ENCODE measurements at places on chromosomes 6 and 20.

- DNase-seq, result no peak
Observed at GRCh38 chr20:24965065-24965919, 16.2 kb downstream of the CST7 start.

- no peak for DNase-seq
Observed at GRCh38 chr6:44269921-44270525, at the start of gene TMEM151B. Gene TMEM151B, plus strand, starts transcription at chr6:44270450. Its CDS starts 293 bp downstream, at chr6:44270743.

DNA sequence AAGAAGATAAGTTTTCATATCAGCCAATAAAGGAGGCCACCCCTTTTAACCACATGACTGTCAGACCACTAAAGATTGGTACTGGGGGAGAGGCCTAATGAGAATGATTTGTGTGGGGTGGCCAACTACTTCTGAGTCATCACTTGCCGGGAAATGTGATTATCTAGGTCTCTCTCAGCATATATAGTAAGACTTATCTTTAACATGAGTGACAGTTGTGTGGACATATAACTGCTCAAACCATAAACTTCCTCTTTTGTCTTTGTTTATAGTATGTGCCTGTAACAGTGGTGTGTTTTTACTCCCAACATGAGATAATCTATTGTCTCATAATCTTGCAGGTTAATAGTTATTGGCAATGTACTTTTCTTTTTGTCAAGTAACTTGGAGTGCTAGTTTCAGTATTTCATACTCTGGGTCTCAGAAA, 312.4 kb downstream of the CDKAL1 start:
- DNase-seq, result no peak

- no peak for DNase-seq
Observed at GRCh38 chr20:15065794-15066193, 728.4 kb upstream of the FLRT3 start.

DNA sequence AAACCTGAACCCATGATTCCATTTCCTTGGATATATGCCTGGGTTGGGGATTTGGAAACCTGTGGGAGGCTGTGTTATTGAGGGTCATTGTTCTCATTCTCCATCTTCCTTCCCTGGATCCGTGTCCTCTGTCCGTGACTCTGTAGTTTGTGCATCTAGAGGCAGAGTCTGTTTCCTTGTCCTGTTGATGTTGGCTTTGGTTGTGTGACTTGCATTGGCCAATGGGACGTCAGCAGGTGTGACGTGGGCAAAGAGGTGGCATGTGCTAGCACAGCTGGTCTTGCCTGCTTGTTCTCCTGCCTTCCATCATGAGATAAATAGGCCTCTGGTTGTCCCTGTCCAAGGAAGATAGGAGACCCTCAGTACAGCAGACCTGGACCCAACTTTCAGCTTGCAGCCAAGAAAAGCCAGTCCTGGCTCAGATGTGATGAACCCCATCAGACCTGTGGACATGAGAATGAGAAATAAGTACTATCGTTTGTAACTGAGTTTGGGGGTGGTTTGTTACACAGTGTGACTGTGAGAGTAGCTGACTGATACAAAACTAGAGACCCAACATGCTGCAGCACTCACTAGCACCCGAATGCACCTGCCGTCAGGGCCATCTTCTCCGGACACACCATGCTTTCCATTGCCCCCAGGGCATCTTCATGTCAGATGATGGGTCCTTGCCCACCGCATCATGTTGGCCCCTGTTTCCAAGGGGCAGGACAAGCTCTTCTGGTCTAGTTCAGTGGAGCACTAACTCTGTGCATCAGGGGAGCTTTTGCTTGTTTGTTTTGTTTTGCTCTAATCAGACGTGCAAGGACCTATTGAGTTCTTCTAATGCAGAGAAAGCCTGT, 195.3 kb upstream of the SULF2 start:
- no peak for DNase-seq

DNA sequence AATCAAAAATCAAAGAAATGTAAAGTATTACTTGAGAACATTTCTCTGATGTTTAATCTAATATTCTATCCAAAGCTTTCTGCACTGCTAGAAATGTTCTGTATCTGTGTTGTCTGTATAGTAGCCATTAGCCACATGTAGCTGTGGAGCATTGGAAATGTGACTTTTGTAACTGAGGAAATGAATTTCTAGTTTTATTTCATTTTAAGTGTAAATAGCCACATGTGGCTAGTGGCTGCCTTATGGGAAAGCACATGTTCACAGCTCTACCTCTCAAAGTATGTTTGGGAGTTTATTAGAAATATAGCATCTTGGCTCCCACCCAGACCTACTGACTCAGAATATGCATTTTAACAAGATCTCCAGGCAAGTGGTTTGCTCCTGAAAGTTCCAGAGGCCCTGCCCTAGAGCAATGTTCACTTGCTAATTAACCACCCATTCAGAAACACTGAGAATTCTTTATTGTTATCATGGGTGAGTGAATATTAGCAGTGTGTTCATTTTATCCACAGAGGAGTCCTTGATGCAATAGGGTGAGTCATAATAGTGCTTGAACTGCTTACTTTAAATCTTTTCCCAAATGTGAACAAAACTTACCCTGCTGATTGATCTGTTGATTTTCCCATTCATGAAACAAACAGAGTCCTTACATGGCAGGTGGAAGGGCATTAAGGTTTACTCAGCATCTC, 282.7 kb downstream of the PLCB1 start:
- DNase-seq, result no peak

DNA sequence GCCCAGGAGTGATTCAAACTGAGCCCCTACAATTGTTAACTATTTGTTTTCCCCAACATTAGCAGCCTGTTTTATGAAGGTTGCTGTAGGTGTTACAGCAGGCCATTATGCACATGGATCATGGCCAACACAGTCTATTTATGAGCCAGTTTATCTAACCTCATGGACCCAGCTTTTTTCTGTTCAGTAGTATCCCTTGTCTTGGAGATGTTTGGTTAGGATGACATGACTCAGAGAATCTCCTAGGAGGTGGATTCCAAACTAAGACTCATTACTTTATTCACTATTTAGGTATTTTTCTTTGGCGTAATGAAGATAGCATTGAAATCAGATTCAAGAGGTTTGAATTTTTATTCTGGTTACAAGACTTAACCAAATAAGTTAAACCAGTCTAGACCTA, 62.8 kb upstream of the TFB1M start:
- DNase-seq, result no peak

DNA sequence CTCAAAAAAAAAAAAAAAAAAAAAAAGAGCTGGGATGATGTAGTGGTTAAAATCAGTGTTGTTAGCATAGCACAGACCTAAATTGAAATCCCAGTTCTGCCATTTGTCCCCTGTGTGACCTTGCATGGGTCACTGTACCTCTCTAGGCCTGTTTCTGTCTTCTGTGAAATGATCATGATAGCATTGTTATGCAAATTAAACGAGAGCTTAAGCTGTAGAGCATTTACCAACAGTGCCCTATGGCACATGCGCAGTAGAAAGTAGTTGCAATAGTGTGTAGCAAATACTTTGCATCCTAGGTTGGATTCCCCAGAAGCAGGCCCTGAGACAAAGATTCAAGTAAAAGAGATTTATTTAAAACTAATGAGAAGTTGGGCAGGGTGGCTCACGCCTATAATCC, 7.3 kb downstream of the PSORS1C2 start:
- DNase-seq, result no peak

DNA sequence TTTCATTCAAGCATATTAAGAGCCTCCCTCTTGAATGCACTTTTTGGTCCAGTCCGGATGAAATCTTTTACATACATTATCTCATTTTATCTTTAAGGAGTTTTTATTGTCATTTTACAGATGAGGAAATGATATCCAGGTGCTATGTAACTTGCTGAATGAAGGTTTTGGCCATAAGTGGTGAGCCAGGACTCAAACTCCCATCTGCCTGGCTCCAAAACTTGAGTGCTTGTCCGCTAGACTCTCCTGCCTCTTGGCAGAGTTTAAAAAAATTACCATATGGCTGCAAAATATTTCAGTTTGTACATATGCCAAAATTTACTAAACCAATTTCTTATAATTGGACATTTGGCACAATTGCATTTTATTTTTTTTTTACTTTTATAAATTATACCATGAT, 12.2 kb downstream of the PDRG1 start:
- DNase-seq, result no peak

GRCh38 chr6:156126535-156126934, 650.6 kb upstream of the ARID1B start:
- DNase-seq, result no peak

GRCh38 chr6:21240709-21241108, 352.8 kb upstream of the SOX4 start:
- DNase-seq, result no peak

GRCh38 chr6:10363911-10364310, 51.0 kb downstream of the TFAP2A start:
- DNase-seq, result no peak

- no peak for DNase-seq
Observed at GRCh38 chr6:161133963-161134362, 139.9 kb downstream of the AGPAT4 start.

GRCh38 chr6:42429836-42430235, 21.9 kb downstream of the TRERF1 start:
- DNase-seq, result no peak

- no peak for DNase-seq
Observed at GRCh38 chr20:24598996-24599395, 129.6 kb downstream of the SYNDIG1 start.

GRCh38 chr6:2194643-2195042, 50.8 kb downstream of the GMDS start:
- no peak for DNase-seq

GRCh38 chr20:3744806-3745685, 12.6 kb downstream of the HSPA12B start:
- peak; percentile 51 for DNase-seq

- no peak for DNase-seq
Observed at GRCh38 chr20:24785141-24786110, 163.6 kb upstream of the CST7 start.

DNA sequence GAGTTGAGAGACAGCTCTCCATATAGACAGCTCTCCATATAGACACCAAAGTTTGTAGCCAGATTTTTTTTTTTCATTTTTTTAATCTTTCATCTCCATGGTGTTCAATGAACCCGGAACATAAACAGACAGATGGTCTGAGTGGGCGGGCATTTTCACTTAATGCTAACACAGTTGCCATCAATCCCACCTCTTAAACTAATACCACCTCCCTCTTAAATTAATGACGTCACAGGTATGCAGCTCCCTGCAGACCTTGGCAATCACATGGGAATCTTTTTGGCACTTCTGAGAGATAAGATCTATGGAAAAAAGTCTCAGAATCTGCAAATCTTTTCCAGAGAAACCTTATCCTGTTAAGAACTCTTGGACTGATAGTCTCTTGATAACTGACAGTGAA, 43.2 kb downstream of the PFDN4 start:
- no peak for DNase-seq

DNA sequence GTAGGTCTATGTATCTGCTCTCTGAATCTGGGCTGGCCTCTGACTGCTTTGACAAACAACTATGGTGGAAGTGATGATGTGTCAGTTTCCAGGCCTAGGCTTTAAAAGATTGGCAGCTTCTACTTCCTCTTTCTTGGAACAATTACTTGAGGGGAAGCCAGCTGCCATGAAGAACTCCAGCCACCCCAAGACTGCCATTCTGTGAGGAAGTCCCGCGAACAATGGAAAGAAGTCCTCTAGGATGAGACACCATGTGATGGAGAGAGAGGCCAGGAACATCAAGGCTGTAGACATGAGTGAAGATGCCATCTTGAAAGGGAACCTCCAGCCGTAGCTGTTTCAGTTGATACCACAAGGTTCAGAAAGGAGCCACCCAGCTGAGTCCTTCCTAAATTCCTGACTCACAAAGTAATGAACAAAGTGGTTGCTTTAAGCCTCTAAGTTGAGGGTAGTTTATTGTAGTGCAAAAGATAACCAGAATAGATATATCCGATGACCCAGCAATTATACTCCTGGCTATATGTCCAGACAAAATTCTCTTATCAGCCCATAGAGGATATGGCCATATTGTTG, 15.3 kb upstream of the TCF15 start:
- DNase-seq, result no peak

DNA sequence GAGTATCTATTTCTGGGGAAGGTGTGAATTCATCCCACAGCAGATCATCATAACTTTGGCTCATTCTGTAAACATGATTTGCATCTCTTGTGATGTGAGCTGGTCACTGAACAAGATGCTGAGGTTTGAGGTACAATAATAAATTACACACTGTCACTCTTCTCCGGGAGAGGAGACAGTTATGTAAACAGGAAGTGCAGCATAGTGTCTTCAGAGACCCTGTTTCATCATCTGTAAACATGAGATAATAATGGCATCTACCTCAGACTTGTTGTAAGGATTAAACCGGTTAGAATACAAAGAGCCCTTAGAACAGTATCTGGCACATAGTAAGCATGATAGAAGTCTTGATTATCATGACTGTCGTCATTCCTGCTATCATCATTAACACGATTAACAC, 125.2 kb downstream of the TBC1D7 start:
- no peak for DNase-seq

DNA sequence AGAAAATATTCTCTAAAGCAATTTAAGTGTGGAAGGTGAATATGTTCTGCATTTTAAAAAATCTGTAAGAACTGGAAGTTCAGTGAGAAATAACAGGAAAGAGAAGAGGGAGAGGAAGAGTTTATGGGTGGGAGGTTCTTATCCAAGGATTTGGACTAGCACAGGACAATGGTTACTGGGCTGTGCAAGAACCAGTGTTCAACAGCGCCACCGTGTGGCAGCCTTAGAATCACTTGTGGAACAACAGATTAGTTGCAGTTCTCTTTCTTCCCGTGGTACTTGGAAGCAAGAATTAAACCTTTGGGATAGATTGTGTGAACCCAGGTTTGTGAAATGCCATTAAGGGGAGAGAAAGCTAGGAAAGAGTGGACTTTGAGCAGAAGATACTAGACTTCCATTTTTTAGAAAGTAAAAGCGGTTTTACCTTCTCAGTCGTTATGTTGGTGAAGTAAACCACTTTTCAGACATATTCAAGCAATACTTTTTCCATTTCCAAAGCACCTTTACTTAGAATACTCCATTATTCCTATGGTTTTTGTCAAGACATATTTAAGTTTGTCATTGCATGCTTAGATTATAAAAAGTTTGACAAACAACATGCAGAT, 436.7 kb downstream of the RNF144B start:
- DNase-seq, result no peak

GRCh38 chr6:150767571-150768018, 97.9 kb upstream of the MTHFD1L start:
- DNase-seq, result no peak

GRCh38 chr6:138339024-138339423, 38.7 kb upstream of the SMIM28 start:
- DNase-seq, result no peak

- no peak for DNase-seq
Observed at GRCh38 chr6:106702451-106703110, 73.2 kb downstream of the QRSL1 start.

Measured in stimulated activated CD4-positive, alpha-beta T cell treated with anti-CD3 and anti-CD28 coated beads, TNF-alpha, amount 100 ng/mL, for 24 hours (primary cell).